ENCODE measurements at places on chromosomes 5 and 9.

GRCh38 chr9:78188594-78188993, 47.3 kb upstream of the CEP78 start:
- no peak for DNase-seq

- DNase-seq: no peak
These were observed 1.1 kb upstream of the SNX24 start for GRCh38 chr5:122844136-122844909.

DNA sequence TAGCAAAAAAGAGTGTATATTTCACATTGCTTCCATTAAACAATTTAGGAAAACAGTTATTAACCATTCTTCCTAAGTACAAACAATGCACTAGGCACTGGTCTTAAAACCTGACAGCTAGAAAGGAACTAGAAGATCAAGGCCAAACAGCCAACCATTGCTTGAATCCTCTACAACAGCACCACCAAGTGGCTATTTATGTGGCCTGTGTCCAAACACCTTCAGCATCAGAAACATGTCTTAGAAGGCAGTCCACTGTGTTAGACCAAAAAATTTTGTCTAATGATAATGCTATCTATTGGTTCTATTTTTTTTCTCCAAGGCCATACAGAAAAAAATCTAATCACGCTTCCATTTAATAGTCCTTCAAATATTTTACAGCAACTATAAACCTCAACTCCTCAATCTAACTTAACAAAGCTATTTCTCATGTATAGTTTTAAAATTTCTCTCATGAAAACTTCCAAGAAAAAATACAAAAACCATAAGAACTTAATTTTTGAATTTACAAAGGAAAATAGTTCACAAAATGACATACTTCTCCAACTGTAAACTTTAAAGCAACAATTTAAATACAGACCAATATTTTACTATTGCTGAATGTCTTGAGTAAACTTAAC, 36.1 kb downstream of the CAAP1 start:
- no peak for DNase-seq

GRCh38 chr9:124897570-124898460, 35.9 kb downstream of the ARPC5L start:
- no peak for DNase-seq

DNA sequence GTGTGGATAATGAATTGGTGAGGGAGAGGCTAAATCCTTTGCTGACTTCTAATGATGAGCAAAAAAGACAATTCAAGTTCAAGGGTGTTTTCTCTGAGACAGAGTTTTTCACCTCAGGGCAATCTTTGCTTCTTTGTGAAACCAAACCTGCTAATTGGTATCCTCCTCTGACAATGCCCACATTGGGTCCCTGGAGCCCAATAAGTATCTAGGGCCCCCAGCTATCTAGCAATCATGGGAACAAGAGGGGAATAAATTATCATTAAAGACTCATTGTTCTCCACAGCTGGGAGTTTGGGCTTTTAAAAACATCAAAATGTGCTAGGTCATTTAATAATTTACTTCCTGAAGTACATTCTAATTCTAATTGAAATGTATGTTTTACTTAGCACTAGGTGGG, 227.3 kb downstream of the TMEM167A start:
- DNase-seq: no peak

GRCh38 chr9:127503947-127504886, 52.9 kb downstream of the LRSAM1 start:
- peak; percentile 45 for DNase-seq

DNA sequence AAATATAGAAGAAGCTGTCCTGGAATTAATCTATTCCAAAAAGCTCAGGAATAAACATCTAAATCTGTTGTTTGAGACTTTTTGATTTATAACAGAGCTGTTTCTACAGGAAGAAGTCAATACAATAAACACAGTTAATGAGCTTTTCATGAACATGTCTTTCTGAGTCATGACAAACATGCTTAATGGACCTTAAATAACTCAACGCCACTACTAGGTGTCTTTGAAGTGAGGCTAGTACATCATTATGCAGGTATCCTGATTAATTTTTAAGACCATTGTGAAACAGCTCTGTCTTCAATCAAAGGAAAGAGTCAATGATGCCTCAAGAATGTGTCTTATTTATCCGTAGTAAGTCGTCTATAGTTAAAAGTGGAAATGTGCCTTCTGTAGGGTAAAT, 131.6 kb downstream of the GABRB2 start:
- no peak for DNase-seq

- peak; percentile 67 for DNase-seq
These were observed 57.7 kb downstream of the PDE6A start for GRCh38 chr5:149886692-149887470.

GRCh38 chr9:33040792-33041431, 15.8 kb downstream of the DNAJA1 start:
- DNase-seq: no peak

GRCh38 chr5:143714629-143715028, 97.3 kb upstream of the HMHB1 start:
- DNase-seq: no peak

GRCh38 chr5:36373527-36374086, 71.9 kb upstream of the RANBP3L start:
- peak; percentile 87 for DNase-seq

DNA sequence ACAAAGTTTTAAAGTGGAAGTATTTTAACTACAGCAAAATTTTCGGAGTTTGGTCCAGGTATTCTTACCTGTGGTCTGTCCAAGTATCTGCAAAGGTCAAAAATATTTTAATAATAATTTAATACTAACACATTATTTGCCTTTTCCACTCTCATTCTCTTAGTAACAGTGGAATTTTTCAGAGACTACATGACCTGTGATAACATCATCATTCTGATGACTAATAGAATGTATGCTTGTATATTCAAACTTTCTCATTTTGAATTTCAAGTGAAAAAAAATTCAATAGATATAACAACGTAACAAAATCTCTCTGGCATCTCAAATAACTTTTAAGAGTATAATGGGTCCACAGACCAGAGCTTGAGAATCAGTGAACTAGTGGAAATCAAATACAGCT, 78.3 kb downstream of the FBXL17 start:
- no peak for DNase-seq

DNA sequence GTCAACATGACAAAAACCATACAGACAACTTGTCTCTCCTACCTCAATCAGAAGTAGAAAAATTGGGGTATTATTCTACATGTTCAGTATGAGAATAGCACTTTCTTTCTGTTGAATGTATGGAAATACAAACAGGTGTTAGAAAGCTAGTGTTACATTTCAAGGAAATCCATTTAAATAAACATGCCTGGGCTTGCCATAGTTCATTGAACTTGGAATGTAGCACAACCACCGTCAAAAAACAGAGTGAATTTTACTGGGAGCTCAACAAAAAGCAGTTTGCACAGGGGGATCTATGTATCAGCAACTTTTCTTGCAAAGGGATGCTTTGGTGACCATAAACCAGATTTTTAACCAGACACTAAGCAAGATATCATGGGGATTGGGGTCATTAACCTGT, 307.9 kb upstream of the SMARCA2 start:
- DNase-seq: no peak

GRCh38 chr9:134326724-134327601, 708 bp downstream of the RXRA start:
- DNase-seq: no peak

DNA sequence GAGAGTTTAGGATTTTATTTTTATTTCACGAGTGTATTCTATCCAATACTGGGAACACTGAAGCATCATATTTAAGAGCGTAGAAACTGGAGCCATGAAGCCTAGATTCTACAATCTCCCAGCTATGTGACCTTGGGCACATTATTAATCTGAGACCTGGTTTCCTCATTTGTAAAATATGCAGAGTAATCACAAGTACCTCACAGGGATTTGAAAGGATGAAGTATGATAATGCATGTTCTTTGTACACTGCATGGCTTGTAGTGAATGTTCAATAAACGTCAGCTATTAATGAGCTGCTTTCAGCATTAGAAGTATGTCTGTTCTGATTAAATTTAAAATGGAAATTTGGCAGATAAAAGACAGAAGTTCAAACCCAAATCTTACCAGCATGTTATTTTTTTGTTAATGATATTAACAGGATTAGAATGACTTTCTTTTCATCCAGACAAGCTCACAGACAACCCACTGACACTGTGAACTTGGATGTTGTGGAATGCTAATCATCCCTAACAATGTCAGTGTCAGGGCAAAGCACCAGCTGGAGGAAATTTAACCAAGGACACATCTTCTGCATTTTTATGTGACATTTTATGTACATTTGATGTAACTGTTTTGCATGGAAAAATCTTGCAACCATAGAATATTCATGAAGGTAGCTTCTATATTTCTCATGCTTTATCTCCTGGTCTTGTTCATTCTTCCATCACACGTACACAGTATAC, 27.1 kb upstream of the CTXN3 start:
- DNase-seq: no peak

- no peak for DNase-seq
These were observed 1.1 kb upstream of the MAT2B start for GRCh38 chr5:163504079-163504931.

DNA sequence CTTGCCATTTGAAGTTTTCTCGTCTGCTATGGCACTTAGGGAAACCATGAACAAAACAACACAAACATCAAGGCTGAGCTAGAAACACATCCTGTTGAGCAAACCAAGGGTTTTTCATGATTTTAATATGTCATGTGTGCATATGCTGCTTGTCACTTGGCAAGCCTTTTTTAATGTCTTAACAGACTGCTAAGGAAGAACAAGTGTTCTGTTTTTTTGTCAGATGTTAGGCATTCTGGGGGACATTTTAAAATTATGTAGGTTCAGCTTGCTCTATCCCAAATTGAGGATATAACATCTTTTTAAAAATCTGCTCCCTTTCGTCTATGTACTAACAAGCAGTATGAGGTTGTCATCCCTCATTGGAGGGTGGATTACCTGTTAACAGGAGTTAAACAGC, 150.3 kb downstream of the HTR1A start:
- no peak for DNase-seq

DNA sequence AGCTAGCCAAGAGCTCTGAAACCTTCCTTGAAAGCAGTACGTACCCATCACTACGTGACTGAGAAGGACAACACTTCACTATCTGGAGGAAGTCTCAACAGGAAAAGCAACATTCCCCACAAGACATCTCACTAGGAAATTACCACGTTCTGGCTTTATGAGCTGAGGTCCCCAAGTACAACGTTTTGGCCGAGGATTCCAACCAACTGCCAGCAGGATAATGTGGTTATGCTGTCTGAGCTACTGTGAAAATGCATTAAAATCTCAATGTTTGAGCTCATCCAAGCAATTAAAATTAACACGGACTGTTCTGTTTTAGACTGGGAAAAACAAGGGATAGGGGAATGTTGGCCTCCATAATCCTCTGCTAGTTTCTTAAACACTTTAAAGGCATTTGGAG, 16.4 kb downstream of the MED27 start:
- no peak for DNase-seq

DNA sequence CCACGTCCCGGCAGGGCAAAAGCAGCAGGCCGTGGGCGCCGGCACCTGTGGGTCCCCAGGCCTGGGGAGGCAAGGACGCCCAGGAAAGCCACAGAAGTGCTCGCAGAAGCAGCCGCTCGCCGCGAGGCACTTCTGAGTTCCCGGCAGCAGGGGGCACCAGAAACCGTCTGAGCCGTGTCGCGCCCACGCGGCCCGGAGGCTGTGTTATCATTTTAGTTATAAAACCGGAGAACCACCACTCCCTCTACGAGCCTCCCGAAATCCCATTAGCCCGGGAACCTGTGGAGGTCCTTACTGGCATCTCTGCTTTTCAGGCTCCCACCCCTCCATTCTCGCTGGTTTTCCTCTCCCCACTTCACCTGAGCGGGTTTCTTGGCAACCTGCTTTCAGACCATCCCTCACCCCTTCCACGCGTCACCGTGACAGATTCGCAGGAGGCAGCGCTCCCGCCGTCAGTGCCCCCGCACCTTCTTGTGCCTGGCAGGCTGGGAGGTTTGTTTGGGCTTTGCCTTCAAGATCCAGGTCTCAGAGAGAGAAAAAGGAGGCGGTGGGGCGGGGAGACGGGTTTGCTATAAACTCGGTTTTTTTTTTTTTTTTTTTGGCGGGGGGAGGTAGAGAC, 2.3 kb downstream of the GDNF start:
- DNase-seq: peak; percentile 61

DNA sequence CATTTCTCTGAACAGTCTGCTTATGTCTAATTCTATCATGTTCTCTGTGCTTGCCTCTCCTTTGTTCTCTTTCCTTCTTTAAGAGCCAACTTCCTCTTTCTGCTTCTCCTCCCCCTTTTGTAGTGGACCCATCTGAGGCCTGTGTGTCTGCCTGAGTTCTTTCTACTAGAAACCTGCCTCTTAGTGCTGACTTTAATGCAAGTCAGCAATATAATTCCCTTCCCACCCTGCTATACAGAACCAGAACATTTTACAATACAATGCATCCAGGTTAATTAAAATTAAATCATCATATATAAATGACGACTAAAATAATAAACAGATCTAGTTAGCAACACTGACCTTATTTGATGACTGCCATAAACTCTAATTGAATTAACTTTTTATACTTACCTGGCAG, 82.6 kb upstream of the GAS1 start:
- no peak for DNase-seq

- no peak for DNase-seq
These were observed 35.4 kb downstream of the UBE2R2 start for GRCh38 chr9:33852216-33852826.

- no peak for DNase-seq
These were observed 206.1 kb upstream of the IRX1 start for GRCh38 chr5:3389471-3390026.

GRCh38 chr9:114954956-114955582, 24.7 kb upstream of the TNFSF8 start:
- no peak for DNase-seq

DNA sequence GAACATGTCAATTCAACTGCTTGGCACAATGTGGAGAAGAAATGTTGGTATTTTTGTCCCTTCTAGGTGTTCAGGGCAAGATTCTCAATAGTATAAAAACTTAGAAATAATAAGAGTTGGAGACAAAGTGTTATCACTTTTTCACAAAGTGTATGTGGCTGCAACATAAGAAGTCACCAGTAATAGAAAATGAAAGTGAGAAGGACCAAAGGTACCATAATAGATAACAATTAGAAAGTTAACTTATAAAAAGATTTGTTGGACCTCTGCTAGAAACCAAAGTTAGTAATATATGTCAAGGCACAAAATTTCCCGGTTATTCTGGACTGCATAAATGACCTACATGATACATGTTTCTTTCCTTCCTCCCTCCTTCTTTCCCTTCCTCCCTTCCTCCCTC, 1535.3 kb downstream of the EFNA5 start:
- DNase-seq: no peak

- DNase-seq: no peak
These were observed 67.8 kb downstream of the NIPSNAP3B start for GRCh38 chr9:104831681-104832080.

- peak; percentile 78 for DNase-seq
These were observed at the start of gene MAP3K1 for GRCh38 chr5:56814963-56815657. Gene MAP3K1, plus strand, starts transcription at chr5:56815549. Its CDS starts 25 bp downstream, at chr5:56815574.
